ENCODE measurements at places on chromosomes 2 and 18. TPM values are rescaled to one million over a fixed set of nuclear protein-coding genes. Genes with fewer than 3 reads are reported as not detected.

Gene GATA6
- not detected for total RNA-seq

Gene TUBA4B
- not detected for total RNA-seq

Gene FNDC4
- not detected for total RNA-seq

- DNase-seq, result no peak
Measured at GRCh38 chr2:2015646-2016045, 271.3 kb upstream of the PXDN start.

DNA sequence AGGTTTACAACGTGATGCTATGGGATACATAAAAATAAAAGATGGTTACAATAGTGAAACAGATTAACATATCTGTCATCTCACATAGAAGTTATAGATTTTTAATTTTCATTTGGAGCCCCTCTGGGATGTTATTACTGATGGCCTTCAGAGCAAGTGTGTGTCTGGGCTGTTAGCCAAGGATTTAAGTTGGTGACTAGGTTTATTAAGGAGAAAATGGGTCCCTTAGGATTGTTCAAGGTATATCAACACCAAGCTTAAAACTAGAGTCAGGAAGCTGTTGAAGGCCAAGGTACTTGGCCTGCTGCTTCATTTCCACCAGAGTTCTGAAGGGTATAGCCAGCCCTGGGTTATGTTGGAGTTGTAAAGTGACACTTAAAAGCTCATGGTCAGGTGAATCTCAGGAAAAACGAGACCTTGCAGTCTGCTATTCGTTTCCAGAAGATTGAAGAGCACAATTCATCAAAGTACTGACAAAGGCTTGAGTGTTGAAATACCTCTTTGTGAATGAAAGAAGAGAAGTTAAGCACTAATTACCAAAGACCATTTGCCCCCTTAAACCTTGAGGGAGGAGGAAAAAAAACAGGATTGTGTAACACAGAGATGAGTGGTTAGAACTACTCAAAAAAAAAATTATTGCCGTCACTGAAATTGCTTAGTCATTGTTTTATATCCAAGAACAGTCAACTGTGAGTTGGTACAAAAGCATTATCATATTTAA is 48.4 kb downstream of the MAP2 start:
- no peak for DNase-seq

- DNase-seq, result no peak
Measured at GRCh38 chr18:8450898-8451665, 158.2 kb upstream of the RAB12 start.

All from activated CD4-positive, alpha-beta T cell treated with anti-CD3 and anti-CD28 coated beads, Interleukin-2, amount 10 ng/mL, durations not matched to agents 7 days and 5 days (primary cell).